Liver (tissue), 10 donors: ENCODE measurements at places on chromosomes 5 and 9.

DNA sequence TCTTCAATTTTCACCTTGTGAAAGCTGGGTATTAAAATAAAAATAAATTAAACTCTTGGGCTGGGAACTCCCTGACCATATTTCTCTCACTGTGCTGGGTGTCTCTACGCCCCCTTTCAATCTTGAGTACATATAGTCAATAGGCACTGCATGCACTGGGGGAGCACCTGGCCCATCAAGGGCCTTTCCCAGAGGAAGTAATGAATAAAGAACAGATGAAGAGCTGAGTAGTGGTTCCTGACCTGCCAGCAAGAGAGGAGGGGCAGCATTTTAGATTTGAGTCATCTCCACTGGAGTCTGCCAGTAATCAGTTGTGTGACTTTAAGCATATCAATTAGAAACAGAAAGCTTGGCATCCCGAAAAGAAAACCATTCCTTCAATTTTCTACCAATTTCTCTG is 6.2 kb downstream of the MAPKAP1 start:
- no peak for DNase-seq

DNA sequence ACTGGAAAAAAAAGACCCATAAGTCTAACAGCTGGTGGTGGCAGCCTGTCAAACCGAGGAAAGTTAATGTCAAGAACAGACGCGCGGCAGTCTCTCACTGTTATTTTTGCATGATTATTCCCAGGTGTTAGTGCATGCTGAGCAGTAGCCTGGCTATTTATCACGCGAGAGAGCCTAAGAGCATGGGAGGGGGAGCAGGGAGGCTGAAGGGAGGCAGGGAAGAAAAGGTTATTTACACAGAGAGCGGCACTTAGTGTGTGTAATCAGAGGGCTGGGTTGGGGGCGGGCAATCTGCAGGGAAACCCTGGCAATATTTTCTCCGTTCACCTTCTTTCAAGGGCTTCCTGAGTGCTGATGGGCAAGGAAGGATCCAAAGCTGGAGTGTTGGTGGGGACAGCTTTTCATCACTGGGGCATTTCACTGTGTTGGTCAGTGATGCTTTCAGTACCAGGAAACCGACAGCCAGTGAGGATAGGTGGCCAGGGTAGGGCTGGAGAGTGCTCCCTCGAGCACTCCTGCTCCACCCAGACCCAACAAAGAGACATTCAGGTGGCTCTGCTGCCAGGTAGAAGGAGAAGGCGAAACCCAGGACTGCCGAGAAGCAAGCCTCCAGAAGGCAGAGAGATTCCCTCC is 39.6 kb downstream of the ZNF608 start:
- no peak for DNase-seq

- DNase-seq, result no peak
Observed at GRCh38 chr9:89747596-89747995, 142.8 kb downstream of the GADD45G start.

DNA sequence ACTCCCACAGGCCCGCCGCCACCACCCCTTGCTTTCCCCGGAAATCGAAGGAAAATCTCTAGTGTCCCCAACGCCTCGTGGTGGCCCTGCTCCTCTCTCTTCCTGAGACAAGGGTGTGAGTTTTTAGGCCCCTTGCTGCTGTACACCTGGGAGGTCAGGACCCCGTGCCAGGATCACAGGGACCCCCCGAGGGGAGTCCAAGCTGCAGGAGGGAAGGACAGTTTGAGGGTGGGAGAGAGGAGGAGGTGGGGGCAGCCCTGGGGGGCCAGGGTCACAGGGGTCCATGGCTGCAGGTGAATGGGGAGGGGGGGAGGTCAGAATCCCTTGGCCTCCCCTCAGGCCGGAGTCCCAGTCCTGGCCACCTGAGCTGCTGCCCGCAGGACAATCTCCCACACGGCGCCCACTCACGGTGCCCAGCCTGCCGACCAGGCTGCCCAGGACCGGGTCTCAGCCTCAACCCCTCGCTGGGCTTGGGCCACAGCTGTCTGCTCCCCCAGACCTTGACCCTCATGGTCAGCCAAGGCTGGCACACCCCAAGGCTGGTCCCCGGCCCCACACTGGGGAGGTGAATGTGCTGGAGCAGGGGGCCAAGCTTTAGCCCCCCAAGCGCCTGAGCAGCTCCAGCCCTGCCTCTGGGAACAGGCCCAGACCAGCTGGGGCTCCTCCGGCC is 19.9 kb downstream of the TPPP start:
- no peak for DNase-seq

- DNase-seq, result no peak
Observed at GRCh38 chr5:17132444-17133083, 84.9 kb upstream of the BASP1 start.

- DNase-seq, result no peak
Observed at GRCh38 chr5:22787807-22788206, 65.3 kb downstream of the CDH12 start.

- no peak for DNase-seq
Observed at GRCh38 chr5:147303251-147303650, 68.4 kb downstream of the STK32A start.

GRCh38 chr5:157080286-157080685 is 21.4 kb upstream of the HAVCR1 start:
- no peak for DNase-seq

DNA sequence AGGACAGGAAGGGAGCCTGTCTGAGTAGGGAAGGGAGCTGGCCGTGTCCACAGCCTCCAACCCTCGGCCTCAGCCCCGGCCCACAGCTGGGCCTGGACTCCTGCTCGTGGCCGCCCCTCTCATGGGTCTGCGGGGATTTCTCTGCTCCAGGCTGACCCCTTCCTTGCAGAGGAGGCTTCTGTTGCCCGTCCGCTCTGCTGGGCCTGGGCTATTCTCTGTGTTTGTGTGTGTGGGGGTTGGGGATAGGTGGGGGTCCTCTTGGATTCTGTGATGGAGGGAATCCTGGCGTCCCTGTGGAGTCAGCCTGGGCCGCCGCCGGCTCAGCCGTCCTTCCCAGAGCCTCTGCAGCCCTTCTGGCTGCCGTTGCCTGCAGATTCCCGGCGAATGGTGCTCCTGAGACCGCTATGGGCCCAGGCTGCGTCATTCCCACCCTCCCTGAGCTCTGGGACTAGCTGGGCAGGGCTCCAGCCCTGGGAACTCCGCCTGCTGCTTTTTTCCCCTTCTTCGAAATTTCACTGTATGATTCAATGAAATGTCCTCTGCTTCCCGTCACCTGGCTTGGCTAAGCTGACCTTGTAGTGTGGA is 64.2 kb downstream of the FGF18 start:
- DNase-seq, result no peak

DNA sequence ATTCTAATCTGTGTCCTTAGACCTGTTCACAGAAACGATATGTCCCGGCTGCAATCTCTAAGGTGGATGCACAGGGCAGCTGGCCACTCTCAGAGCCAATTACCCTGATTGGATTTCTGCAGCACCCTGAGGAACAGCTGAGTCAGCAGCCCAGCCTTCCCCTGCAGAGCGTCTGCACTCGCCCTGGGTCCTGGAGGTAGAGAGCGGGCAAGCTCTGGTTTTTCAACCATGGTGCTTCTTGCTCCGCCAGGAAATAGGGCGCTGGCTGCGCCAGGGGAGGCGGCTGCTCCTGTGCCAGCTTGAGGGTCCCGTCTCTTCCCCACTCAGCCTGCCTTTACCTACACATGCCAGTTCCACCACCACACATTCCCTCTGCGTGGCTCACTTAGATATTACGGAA is 19.2 kb downstream of the NDUFS6 start:
- no peak for DNase-seq

GRCh38 chr5:11520241-11520930 is 383.9 kb downstream of the CTNND2 start:
- DNase-seq, result no peak

DNA sequence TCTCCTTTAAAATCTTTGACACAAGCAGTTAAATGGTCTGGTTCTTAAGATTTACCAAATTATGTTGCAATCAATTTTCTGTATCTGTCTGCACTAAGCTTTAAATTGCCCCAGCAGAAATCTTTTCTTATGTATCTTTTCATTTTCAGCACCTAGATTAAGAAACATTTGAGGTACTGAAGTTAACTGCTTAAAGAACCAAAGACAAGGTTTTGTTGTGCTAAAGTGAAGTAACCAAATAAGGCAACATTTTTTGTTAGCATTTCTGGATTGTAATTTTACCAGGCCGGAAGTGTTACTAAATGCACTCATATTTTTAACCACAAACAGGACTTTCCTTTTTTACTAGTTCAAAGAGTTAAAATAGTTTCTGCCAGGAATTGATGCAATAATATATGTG is 24.1 kb upstream of the MTAP start:
- DNase-seq, result no peak

GRCh38 chr5:72082048-72082447 is 25.2 kb upstream of the MAP1B start:
- DNase-seq, result no peak

DNA sequence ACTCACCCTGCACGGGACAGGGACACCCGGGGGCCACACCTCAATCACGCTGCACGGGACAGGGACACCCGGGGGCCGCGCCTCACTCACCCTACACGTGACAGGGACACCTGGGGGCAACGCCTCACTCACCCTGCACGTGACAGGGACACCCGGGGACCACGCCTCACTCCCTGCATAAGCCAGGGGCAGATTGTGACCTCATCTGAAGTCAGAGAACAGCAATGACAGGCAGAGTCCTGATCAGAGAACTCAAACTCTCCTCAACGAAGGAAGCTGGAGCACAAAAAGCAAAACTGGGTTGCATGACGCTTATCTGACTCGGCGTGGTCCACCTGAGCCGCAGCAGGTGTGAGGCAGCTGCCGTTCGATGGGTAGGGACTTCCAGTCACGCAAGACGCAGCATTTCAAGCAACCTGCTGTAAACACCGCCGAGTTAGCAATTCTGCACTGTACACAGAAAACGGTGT is 3.2 kb downstream of the TERT start:
- DNase-seq, result no peak

DNA sequence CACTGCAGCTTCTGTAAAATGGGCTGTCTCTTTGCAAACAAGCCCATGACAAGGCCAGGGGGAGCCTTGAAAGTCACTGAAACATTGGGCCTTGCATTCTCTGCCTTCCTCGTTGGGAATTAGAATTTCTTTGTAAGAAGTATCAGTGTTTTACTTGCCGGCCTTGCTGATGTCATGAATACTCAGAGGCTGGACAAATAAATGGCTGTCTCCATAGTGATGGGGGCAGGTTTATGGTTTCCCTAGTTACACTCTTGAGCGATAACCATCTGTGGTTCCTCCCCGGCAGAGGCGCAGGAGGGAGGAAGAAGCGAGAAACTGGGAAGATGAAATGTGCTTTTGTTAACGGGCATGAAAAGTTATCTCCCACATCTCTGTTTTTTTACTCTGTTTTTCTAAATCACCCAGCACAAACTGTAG is 272.7 kb upstream of the PANK3 start:
- DNase-seq, result peak; percentile 55

DNA sequence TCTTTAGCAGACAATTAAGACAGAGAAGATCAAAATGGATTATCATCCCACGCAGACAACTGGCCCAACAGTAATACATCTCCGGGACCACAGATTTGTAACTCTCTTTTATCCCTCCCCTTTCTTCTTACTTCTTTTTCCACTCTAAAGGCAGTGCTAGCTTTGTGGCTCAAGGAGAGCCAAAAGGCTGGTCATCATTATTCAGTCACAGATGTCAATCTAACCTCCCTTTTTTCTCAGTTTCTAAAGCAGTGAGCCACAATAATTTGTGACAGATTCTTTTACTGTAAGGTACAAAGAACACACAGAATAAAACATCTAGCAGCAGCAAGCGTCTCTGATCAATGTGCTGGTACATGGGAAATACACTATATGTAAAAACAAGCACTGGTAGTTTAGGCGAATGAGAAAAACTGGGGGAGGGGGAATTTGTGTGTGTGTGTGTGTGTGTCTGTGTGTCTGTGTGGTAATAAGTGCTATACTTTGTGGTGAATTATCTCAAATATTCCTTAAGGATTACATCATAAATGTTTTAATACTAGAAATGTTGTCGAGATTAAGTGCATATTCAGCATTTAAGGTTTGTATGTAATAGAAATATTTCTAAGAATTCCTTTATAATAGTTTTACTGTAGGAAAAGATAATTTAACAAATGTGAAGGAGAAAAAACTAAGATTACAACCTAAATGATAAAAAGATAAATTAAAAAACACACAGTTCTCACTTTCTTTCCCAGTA is 140.2 kb downstream of the DENND1A start:
- DNase-seq, result no peak

GRCh38 chr5:168007286-168007685 is 284.2 kb upstream of the WWC1 start:
- no peak for DNase-seq

DNA sequence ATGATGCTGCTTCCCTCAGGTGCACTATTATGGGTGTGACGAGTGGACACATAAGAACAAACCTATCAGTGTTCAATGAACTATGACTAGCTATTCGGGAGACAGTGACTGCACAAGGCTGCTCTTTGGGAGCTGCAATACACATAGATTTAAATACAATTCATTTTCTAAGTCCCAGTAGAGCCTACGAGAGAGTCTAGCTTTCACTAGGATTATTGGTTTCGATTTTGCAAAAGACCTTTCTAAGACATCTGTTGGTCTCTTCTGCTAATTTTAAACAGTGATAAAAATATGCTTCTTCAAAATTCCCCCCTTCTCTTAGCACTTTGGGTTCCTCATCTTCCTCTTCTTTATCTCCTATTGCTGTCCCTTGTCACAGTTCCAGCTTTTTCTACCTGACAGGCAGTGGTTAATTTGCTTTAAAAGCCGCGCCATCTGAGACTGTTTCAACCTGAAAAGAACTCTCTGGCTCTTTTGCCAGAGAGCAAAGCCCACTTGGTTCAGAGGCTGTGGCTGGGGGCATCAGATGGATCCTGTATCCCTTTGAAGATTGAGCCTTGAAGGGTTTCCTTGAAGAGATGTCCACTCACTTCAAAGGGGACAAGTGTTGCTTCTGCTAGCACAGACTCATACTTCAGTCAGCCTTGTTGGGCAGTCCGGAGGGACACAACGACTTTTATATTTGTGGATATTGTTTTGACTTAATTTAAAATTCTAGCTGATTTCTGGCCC is 241.5 kb downstream of the MAN2A1 start:
- DNase-seq, result no peak

GRCh38 chr5:142828797-142829535 is 58.8 kb downstream of the ARHGAP26 start:
- no peak for DNase-seq

DNA sequence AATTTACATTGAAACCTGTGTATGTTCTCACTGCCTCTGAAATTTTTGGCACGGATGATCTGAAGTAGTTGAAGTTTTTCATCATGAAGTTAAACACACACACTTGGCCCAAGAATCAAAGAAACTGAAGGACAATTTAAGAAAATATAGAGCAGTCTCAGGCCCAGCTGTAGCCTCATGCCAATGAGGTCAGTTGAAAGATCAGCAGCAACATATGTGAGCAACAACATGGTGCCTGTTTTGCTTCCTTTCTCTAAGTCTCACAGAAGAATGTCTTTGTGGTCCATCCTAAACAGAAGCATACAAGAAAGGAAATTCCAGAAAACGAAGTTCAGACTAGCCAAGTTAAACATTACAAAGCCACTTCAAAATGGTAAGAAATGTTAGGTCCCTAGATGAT is 1737.2 kb downstream of the MAT2B start:
- DNase-seq, result no peak

DNA sequence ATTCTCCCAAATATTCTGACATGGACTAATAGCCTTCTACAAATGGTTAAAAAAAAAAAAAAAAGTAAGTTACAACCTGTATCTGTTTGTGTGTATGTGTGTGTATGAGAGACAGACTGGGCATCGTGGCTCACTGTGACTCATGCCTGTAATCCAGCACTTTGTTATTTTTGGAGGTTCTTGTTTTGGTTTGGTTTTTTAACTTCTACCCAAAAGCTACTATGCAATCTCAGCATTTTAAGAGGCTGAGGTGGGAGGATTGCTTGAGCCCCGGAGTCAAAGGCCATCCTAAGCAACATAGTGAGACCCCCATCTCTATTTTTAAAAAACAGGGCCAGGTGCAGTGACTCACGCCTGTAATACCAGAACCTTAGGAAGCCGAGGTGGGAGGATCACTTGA is 17.6 kb upstream of the HAVCR1 start:
- DNase-seq, result no peak
